Epithelial cell of esophagus (primary cell): ENCODE measurements at places on chromosomes 2 and 18.

- DNase-seq: no peak
Observed at GRCh38 chr2:10378189-10378588, 69.9 kb downstream of the ODC1 start.

GRCh38 chr18:33593261-33593660 is 15.2 kb downstream of the ASXL3 start:
- DNase-seq: no peak

DNA sequence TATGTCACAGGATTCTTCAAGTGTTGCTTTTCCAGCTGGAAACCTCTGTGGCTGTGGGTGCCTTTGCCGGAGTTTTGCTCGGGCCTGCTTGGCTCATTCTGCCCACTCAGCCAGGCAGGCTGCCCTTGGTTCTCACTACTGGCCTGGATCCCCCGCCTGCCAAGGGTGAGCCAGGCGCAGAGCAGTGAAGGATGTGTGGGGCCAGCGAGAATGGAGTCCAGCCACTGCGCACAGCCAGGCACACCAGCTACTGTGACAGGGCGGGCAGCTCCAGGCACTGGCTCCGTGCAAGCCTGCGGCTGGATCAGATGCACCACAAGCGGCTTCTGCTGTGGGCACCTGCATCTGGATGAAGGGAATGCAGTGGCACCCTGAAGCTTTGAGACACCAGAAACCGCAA is 257.1 kb downstream of the RPRM start:
- DNase-seq: no peak

GRCh38 chr2:9707008-9707407 is 76.2 kb upstream of the YWHAQ start:
- DNase-seq: no peak

DNA sequence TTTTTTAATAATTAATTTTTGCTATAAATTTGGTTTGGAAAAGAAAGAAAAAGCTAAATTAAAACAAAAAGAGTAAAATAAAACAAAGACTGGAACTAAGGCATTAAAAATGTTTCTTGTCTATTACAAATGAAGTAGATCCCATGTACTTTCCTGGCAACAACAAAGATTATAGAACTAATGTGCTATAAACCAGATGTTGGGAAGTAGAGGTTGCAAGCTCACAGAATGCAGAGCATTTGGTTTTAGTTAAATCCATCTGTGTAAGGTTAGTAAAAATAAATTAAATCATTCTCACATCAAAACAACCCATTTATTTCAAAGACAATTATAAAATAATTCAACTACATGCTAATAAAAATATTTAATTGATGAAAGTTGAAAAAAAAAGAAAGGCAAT is 157.2 kb upstream of the ZC3H15 start:
- no peak for DNase-seq

DNA sequence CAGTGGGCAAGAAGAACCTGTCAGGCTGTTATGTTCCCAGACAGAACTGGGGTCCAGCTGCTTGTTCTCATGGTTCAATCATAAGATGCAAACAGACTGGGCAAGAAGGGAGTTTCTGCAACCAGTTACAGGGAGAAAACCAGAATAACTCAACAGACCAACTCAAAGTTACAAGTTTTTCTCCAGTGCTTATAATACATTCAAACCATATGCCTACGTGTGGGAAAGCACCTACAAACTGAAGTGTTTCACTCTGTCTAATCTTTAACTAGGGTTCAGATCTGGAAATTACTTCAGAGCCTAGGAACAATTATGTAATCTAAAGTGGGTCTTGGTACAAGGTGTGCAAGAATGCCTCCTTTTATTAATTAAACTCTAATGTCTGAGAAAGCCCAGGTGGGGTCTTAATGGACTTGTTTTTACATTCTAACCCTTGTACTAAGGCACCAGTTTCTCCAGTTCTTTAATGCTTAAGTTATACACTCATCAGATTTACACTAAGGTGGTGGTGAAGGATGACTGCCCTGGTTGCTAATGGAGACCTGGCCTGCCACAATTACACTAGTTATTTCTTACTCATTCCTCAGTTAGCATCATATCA is 951.9 kb downstream of the TSN start:
- DNase-seq: no peak

DNA sequence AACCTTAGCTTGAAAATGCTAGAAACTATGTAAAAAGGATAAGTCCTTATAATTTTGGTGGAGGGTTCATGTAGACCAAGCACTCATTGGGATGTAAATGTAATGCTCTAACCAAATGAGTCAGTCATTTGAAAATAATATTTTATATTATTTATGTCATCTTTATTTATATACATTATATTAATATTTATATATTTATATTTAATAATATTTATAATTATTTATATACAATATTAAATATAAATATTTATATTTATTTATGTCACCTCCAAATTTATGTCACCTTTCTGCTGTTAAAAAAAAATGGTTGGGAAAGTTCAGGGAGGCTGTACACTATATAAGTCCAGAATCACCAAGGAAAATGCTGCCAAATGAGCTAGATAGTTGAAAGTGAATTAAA is 254.3 kb downstream of the FIGN start:
- DNase-seq: no peak

DNA sequence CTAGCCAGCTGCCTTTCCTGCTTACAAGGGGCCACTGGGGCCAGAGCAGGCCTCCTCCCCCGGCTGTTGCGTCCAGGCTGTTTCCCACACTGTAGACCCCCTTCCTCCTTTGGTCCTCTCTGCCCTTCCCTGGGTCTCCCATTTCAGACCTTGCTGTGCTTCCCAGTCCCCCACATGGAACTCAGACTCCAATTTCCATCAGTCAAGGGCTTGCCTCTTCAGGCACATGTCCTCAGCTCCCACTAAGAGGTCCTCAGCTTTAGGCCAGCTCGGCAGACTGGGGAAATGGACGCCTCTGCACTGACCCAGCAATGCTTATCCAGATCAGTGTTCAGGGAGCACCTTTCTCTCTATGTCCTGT is 98.0 kb upstream of the BZW1 start:
- no peak for DNase-seq
